Activated CD4-positive, alpha-beta memory T cell treated with anti-CD3 and anti-CD28 coated beads, Interleukin-2, amount 10 ng/mL, durations not matched to agents 7 days and 5 days (primary cell): ENCODE measurements at places on chromosomes 12 and 14.

- no peak for DNase-seq
These were observed 178.3 kb downstream of the EMP1 start for GRCh38 chr12:13374793-13375192.

DNA sequence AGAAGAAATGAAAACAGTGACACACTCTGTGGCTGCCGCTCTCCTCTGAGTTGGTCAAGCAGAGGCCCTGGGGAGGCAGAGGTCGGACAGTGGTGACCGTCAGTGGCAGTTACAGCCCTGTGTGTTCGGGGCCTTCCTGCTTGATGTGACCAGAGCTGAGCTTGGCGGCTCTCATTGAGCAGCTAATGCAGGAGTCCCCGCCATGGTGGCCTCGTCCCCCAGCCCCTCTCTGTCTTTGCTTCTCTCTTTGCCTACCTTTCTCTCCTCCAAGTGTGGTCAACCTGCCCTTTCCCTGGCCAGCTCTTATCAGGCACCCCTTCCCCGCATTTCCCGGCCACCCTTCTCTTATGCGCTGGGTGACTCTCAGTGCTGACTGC is 362.8 kb downstream of the CACNA1C start:
- DNase-seq: no peak

GRCh38 chr12:114152890-114153289 is 186.8 kb upstream of the RBM19 start:
- DNase-seq: no peak

- DNase-seq: peak; percentile 78
These were observed 21.2 kb downstream of the ASB2 start for GRCh38 chr14:93954900-93955849.

- no peak for DNase-seq
These were observed 710.0 kb downstream of the LRFN5 start for GRCh38 chr14:42316693-42317092.

- no peak for DNase-seq
These were observed 160.5 kb downstream of the PIK3C2G start for GRCh38 chr12:18421867-18422266.

GRCh38 chr12:47350062-47350408 is 270.3 kb upstream of the AMIGO2 start:
- DNase-seq: no peak

- DNase-seq: no peak
These were observed 125.4 kb downstream of the LRIG3 start for GRCh38 chr12:58794859-58795258.

- DNase-seq: no peak
These were observed 16.5 kb upstream of the SEL1L start for GRCh38 chr14:81550001-81550637.

- DNase-seq: no peak
These were observed 61.7 kb upstream of the RFLNA start for GRCh38 chr12:124233041-124233796.

DNA sequence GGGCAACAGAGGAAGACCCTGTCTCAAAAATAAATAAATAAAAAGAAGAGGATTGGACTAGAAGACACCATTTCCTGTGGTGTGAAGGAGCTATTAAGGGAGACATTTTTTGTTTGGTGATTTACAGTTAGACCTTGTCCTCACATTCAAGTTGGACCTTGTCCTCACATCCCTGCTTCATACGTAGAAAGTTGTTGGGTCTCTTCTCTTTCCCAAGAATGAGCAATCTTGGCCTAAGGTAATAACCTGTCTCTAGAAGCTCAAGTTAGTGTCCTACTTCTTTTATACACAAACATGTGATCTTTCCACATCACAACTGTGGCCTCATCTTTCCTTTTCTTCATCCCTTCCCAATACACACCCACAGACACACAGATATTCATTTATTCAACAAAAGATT is 13.0 kb downstream of the APOLD1 start:
- no peak for DNase-seq

- no peak for DNase-seq
These were observed 74.3 kb downstream of the GALNT8 start for GRCh38 chr12:4794491-4794890.
